ENCODE measurements at places on chromosomes 2 and 18. TPM values are rescaled to one million over a fixed set of nuclear protein-coding genes. Genes with fewer than 3 reads are reported as not detected.
A peak's percentile ranks its signal among the peaks of the same experiment; 100 is the strongest.

TRMT61B gene
- total RNA-seq = 20.1 TPM

SCN9A gene
- total RNA-seq = not detected

HSPE1 gene
- total RNA-seq = 409 TPM

ABI2 gene
- 32.7 TPM for total RNA-seq

SH2D6 gene
- total RNA-seq = 0.96 TPM

PLEKHH2 gene
- total RNA-seq = 0.52 TPM

RAB17 gene
- not detected for total RNA-seq

STON1 gene
- total RNA-seq = 1.3 TPM

ARHGEF4 gene
- total RNA-seq = 0.07 TPM

RBMS1 gene
- total RNA-seq = 35.2 TPM

CHRNA1 gene
- total RNA-seq = not detected

NYAP2 gene
- total RNA-seq = not detected

PPP1R1C gene
- not detected for total RNA-seq

DNA sequence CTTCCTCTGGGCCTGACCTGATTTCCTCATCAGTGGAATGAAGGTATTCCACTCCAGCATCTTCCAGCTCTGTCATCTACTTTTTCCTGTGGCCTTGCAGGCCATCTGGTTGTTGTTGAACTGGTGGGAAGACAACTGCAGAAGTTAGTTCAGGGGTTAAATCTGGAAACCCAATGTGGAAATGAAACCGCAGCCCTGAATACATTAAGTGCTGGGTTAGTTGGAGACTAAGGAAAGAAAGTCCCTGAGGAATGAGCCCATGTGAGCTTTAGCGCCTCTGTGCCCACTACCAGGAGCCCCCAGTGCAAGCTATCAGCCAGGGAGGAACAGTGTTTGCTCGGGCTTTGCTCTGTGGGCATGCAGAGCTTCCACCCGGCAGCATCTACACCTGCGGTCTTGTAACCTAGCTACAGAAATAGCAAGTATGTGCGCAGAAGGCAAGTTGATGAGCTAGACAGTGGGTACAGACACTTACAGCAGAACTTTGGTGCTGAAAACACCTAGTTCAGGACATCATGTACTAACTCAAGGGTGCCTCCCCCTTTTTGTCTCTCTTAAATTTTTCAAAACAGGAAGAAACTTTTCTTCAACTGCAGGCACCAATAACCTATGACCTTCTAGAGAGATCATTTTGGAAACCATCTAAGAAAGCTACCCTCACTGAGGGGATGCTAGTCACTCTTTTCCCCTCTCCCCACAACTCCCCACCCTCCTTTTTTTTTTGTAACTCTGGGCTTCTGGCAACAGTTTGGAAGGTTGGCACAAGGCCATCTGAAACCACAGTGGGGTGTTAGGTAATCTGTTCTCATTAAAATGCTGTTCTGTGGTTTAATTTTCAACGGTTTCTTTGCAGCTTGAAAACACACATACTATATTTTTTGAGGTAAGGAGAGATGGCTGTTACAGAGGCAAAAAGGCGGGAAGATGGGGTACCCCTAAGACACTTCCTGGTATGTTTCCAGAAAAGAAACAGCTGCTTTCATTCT lies 18.3 kb upstream of the CXCR4 start:
- peak; percentile 90 for DNase-seq

DNA sequence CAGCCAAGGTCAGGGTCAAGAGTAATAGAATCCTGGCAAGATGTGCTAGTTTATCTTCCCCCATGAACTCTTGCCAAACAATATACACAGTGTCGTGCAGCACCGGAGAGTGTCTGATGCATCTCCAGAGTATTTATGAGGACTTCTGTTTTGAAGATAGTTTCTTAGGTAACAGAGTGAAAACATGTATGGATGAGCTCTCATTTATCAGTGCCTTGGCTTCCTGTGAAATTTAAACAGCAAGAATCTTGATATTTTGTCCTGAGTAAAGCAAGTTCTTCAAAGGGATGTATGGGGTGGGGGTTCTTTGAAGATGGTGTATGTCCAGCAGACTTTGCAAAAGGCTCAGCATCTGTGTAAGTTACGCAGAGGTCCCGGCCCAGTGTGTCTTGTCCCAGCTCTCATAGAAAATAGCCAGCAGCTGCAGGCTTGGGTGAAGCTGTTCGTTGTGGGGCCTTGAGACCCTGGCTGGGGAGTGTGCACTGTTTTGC lies 361.0 kb upstream of the NT5C1B start:
- peak; percentile 37 for DNase-seq

DNA sequence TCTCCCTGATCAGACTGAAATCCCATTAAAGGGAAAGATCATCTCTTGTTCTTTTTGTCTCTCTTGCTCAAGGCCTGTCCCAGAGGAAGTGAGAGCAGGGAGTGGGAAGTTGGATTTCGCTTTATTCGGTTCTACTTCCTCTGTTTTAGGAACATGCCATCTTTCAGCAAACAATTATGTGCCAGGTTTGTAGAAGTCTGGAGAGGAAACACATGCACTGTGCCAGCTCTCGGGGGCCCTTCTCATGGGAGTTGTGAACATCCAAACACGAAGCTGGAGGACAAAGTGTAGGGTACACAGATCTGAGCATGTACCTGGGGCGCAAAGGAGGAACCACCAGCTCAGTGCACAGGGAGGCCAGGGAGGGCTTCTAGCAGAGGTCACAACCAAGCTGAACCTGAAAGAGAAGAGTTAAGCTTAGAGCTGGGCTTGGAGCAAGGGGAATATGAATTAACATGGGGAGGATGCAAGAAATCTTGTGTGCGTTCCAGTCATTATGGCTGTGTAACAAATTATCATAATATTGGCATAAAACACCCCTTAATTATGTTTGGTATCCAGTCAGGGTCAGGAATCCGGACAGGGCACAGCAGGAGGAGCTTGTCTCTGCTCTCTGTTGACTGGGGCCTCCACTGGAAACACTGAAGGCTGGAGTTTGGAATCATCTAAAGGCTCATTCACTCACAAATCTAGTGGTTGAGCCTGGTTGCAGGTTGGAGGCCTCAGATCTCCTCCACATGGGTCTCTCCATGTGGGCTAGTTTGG lies 128.6 kb downstream of the ZFP36L2 start:
- DNase-seq = no peak

GRCh38 chr18:79258447-79258846 lies 137.3 kb upstream of the NFATC1 start:
- DNase-seq = peak; percentile 25

- DNase-seq = no peak
Measured at GRCh38 chr2:240159251-240159839, 18.9 kb upstream of the OTOS start.

GRCh38 chr2:101706819-101707177 lies 9.3 kb downstream of the MAP4K4 start:
- DNase-seq = peak; percentile 84

DNA sequence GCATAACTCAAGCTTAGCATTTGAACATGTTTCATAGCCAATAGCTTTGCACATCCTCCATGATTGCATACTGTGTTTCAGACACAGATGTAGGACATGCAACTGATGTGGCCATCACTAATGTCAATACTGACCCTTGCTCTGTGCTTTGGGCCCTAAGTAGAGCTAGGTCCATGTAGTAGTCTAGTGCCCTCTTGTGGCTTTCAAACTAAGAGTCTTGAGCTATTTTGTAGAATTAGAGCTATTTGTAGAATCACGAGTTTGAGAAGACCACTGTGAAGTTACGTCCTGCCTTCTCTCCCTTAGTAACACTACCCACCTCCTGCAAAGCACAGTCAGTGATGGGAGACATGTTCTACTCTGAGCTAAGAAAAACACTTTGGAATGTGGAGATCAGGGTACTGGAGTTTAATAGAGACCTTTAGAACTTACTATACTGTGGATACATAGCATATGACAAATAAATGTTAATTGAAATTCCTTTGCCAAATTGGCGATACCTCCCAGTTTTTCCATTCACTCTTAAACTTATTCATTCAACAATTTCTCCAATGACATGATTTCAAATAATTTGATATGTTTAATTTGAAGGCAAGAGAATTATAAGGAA lies 306.5 kb upstream of the TNP1 start:
- no peak for DNase-seq

DNA sequence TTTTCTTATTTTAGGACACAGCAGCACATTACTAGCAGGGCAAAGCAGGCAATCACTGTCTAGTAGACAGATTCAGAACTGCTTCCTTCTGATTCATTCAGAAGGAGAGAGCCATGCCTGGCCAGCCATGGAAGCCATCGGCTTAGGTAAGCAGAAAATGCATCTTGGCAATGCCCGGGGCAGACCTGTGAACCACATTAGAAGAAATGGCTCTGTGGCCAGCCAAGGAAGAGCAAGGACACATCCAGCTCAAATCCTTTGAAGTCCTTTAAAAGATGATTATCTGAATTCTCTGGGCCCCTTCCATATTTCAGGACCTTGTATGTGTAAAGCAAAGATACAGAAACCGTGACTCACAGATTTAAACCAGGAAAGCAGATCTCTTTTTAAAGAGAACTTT lies 227.4 kb downstream of the PID1 start:
- DNase-seq = no peak

GRCh38 chr2:120772261-120772660 lies 36.6 kb downstream of the GLI2 start:
- no peak for DNase-seq

DNA sequence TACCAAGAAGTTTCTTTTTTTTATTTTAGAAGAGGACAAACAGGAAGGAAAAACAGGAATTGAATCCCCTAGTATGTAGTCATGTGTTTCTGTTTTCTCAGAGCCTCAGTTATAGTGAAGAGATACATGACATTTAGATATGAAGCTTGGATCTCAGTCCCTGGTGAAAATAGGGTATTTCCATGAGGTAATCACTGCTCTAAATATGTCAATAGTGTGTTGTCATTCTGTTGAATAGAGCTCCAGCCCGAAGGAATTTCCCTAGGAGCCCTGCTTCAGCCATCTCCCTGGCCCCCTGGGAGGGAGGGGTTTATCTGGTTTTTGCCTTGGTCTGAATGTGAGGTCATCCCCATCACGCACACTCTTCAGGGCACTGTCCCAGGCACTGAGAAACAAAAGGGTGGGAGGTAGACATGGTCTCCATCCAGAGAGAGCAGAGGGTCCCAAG lies 47.1 kb upstream of the REL start:
- DNase-seq = no peak

DNA sequence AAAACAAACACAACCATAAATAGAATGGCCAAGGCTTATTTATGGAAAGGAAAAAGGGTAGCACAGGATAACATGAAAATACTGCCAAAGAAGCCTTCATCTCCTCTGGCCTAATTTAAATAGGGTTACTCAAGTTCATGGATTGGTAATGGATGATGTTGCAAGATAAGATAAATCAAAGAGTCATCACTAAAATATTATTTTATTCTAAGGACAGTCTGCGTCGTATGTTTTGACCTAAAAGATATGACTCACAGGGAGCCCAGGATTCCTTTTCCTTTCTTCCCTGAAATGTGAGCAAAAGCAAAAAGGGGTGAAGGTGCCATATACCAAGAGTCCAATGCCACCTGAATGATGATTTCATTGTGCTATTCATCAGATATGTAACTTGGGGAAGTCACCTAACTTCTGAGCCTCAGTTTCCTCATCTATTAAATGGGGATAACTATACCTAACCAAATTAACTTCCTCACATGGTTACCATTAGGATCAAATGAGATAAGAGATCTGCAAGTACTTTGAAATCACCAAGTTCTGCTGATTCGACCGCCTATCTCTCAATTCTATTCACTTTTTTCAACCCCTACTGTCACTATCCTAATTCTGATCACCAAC lies 137.7 kb downstream of the THADA start:
- no peak for DNase-seq

GRCh38 chr2:197254776-197255530 lies 55.6 kb downstream of the ANKRD44 start:
- DNase-seq = peak; percentile 76

DNA sequence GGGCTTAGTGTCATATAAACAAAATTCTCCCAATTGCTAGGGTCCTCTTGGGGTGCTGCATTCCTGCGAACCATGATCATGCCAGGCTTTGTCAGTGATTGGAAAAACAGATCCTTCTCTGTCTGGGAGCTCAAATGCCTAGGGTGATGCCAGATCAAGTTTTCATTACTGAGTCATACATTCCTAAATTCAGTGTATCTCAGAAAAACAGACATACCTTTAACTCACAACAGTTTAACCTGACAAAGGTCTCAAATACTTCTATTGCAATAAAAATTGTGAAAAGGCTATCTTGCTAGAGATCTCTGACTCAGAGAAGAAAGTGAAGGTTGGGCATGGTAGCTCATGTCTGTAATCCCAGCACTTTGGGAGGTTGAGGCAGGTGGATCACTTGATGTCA lies 86.9 kb downstream of the SH3YL1 start:
- DNase-seq = no peak

- no peak for DNase-seq
Measured at GRCh38 chr2:109131777-109132176, 2.8 kb downstream of the SH3RF3 start.

DNA sequence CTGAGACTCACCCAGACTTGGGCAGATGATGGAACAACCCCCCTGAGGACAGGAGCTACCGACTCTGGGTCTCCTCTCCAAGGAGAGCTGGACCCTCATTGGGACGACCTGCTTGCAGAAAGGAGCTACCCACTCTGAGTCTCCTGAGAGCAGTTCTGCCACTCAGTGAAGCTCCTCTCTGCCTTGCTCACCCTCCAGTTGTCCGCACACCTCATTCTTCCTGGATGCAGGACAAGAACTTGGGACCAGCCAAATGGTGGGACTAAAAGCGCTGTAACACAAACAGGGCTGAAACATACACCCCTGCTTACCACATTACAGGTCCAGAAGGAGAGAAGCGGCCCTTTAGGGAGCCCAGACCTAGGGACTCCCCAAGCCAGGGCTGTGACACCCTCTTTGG lies 124.9 kb upstream of the CCDC150 start:
- peak; percentile 49 for DNase-seq

DNA sequence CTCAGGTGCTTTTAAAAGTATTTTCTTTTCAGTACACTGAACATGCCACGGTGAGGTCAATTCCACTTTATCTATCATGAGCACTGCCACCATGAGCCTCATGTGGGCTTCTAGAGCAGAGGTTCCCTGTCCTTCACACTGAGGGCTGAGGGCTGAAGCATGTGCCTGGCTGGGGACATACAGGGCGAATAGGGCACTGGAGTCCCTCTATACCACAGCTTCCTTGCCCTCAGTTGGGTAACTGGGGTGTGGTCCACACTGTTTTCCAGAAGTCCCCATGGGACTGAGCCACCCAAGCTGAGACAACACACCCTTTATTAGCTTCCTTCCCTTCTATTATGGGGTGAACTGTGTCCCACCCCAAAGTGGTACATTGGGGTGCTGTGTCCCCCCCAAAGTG lies 172.2 kb upstream of the ID2 start:
- no peak for DNase-seq

GRCh38 chr2:32498306-32498705 lies 129.5 kb upstream of the TTC27 start:
- DNase-seq = no peak

DNA sequence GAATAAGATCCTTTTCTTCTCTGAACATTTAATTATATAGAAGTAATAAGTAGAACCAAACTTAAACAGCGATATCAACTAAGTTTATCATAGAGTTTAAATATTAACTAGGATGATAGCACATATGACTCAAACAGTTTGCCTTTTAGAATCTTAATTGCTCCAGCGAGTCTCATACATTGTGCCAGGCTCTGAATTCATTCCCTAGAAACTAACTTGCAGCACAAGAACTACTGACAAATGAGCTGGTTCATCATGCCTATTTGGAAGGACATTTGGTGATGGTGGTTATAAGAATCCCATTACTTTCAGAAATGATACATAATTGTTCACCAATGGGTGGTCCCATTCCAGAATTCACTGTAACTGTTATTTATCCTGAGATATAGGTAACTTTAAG lies 1026.6 kb upstream of the DDX18 start:
- no peak for DNase-seq

Data from activated CD4-positive, alpha-beta T cell treated with anti-CD3 and anti-CD28 coated beads, Interleukin-2, amount 10 ng/mL, durations not matched to agents 24 days and 14 days (primary cell).